Fibroblast of upper back skin (primary cell): ENCODE measurements at places on chromosomes 11 and 22.

GRCh38 chr11:61926235-61926634 is 8.9 kb upstream of the RAB3IL1 start:
- DNase-seq = no peak

GRCh38 chr11:27770576-27770975 is 70.3 kb upstream of the BDNF start:
- peak; percentile 18 for DNase-seq

DNA sequence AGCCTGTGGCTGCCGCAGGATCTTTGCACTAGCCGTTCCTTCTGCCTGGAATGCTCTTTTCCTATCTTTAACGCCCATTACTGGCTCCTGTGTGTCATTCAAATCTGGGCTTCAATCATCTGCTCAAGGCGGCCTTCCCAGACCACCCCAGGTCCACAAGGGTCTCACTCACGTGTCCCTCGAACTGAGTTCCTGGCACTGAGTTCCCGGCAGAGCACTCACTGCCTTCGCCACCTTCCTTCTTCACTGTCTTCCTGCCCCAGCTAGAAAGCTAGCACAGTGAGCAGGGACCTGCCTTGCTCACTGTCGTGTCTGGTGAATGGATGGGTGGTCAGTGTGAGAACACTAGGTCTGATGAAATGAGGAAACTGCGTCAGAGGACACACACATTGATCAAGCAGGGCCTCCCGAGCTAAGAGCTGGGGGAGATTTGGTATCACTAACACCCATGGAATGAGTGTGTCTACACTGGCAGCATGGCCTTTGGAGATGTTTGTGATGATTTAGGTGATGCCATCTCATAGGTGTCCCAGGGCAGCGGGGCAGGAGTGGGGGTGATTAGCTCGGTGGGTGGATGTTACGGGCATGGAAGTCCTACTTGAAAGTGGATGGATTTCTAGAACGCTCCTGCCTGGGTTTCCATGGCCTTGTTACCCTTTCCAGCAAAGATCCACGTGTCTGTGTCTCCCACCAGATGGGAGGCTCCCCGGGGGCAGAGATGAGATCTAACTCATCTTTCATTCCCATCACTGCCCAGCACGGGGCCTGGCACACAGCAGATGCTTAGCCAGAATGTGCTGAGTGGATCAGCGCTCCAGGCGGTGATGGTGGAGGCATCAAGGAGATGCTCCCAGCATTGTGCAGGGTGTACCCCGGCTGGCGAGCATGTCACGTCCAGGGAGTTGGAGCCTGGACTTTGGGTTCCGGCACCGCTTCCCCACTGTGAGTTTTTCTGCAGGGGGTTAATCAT is 64.5 kb downstream of the SHISAL1 start:
- DNase-seq = no peak

- DNase-seq = no peak
Measured at GRCh38 chr11:94179696-94180095, 51.1 kb downstream of the PANX1 start.

DNA sequence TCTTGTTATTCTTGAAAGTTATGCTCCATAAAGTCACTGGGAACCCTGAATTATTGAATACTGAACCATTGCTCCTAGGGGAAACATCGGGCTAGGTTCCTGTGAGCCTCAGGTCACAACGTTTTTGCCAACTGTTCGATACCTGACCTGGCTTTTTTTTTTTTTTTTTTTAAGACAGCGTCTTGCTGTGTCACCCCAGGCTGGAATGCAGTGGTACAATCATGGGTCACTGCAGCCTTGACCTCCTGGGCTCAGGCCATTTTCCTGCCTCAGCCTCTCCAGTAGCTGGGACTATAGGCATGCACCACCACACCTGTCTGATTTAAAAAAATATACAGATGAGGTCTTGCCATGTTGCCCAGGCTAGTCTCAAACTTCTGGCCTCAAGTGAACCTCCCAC is 22.5 kb downstream of the LRP5 start:
- DNase-seq = no peak

DNA sequence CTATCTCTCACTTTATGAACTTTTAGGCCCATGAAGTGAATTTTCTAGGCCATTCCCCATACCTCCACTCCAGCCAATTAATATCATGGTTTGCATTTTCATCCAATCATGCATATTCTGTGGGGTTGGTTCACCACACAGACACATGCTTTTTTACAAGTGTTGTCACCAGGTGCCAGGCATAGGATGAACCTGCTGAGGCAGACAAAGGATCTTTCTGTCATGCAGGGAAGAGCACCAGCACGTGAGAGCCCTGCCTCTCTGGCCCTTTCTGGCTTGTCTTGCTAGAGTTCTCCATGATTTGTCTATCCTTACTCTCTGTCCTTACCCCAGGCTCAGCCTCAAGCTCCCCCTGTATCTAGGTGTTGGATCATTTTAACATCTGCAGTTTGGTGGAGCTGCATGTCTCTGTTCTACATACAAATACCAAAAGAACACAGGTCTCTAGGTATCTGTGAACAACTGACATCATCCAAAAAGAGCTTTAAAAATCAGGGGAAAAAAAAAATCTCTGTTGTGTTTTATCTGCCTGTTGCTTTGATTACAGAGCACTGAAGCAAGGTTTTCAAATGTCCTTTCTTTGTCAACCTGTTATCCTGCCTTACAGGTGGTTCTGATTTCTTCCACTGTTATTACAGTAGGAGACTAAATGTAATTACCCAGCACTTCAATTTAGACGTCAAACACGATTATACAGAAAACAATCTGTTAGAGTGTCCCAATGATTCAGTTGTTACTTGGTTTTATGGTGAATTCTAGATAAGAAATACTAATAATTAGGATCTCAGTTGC is 58.4 kb upstream of the GRAMD1B start:
- DNase-seq = no peak

DNA sequence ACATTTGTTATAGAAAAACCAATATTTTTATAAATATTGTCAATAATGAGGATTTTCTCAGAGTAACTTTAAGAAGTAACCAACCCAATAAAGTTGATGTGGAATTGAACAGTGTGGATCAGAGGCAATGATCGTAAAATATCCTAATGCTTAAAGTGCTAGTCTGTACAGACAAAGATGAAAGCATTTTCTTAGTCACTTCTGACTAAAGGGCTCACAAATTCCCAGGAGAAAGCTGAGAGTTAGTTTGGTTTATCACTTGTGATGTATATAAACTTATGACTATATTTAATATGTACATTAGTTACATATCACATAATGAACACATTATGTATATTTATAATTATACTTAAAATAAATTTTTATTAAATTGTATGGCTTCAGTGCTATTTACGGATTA is 25.4 kb upstream of the DDI1 start:
- DNase-seq = peak; percentile 35

DNA sequence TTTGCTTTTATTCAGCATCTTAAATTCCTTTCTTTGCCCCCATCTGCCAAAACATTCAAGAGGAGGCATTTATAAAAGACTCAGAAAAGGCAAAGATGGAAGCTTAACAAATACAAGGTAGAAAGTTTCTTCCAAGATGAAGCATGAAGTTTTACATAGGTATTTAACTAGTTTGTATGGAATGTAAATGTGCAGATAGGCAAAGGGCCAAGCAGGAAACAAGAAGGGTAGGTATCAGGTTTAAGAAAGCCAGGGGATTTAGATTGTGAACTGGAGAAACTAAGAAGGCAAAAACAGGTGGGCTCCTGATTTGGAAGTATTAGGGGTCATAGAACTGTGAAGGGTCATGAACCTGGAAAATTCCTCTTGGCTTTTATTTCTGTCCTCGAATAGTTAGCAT is 62.6 kb downstream of the PPP2R1B start:
- DNase-seq = no peak

DNA sequence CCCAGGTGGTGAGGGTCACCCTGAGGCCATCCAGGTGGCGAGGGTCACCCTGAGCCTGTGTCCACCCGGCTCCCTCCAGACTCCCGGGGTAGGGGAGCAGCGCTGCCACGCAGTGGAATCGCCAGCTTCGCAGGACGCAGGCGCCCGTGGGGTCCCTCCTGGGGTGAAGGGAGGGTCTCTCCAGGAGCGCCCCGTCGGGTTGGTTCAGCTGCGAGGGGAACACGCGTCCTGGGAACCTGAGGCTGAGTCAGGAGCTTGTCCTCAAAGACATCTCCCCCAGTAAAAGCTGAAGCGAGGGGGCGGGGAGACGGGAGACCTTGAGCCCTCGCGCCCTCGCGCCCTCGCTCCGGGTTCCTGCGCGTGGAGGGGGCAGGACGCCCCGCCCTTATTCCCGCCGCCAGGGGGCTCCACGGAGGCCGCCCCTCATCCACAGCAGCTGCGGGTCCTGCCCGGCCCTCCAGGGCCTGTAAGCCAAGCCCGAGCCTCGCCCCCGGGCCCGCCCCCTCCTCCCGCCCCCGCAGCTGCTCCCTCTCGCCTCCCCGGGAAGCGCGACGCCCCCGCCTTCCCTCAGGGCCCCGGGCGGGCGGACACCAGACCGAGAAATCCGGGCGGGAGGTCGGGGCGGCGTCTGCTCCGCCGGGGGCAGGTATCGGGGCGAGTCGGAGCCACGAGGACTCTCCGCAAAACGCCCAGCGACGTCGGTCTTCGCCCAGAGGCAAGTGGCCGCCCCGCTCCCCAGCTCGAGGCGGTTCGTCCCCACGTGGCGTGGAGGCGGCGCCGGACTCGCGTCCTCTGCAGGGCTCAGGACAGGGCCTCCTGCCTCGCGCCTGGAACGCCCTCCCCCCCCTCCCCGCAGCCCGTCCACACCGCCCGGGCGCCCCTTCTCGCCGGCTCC is 22.8 kb downstream of the PIM3 start:
- DNase-seq = no peak

- DNase-seq = no peak
Measured at GRCh38 chr11:66854231-66854661, 2.6 kb upstream of the LRFN4 start.

DNA sequence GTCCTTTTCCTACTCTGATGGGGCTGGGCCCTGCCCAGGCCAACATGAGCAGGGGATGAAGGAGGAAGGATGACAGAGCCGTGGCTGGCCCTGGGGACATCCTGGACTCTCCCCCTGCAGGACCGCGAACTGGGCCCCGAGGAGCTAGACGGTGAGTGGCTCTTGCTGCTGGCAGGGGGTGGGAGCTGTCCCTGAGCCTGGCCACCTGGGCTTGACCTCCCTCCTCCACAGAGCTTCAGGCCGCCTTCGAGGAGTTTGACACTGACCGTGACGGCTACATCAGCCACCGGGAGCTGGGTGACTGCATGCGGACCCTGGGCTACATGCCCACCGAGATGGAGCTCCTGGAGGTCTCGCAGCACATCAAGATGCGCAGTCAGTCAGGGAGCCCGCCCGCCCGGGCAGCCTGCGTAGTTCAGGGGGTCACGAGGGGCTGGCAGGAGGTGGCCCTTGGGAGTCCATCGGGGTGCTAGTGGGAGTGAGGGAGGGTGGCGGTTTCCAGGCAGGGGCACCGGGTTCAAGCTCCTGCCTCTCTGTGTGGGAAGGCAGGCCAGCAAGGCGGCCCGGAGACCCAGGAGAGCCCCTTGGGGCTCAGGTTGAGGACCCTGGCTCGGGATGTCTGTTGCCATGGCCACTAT is 1.0 kb downstream of the CABP4 start:
- DNase-seq = no peak

GRCh38 chr11:115267871-115268270 is 236.3 kb downstream of the CADM1 start:
- peak; percentile 54 for DNase-seq
